ENCODE measurements at places on chromosomes 2 and 18. TPM values are rescaled to one million over a fixed set of nuclear protein-coding genes. Genes with fewer than 3 reads are reported as not detected.

Gene MAPK4
- total RNA-seq, result not detected

Gene CFC1
- not detected for total RNA-seq

DNA sequence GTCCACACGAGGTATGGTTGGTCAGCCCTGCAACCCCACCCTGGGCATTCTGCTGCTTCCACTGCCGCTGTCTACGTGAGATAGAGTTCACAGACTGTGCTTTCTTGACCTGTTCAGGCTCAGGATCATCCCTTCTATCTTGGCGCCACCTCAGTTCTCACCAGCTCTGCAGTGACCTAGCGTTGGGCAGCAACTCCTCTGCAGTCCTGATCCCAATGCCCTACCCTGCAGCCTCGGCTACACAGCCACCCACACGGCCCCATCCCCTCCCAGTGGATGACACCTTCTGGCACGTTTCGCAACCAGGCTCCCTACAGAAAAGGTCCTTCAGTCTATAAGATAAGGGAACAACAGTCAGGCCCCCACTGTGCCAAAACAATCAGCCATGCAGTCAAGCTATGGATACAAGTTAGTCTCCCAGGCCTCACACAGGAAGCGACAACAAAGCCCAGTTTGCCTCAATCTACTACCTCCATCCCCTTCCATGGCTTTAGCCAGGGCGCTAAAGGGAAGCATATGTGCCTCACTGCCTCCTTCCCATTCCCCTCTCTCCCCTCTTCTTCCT is 317.9 kb upstream of the PKDCC start:
- DNase-seq, result no peak

Gene SP140
- total RNA-seq, result 0.36 TPM

Data from osteoblast (primary cell).